GM12865 (cell line): ENCODE measurements at places on chromosomes 6 and 20.
A peak's percentile ranks its signal among the peaks of the same experiment; 100 is the strongest.

GRCh38 chr6:83600459-83600858, 88.1 kb downstream of the PRSS35 start:
- no peak for DNase-seq

- DNase-seq, result no peak
Observed at GRCh38 chr20:34367155-34367554, 4.1 kb downstream of the ITCH start.

DNA sequence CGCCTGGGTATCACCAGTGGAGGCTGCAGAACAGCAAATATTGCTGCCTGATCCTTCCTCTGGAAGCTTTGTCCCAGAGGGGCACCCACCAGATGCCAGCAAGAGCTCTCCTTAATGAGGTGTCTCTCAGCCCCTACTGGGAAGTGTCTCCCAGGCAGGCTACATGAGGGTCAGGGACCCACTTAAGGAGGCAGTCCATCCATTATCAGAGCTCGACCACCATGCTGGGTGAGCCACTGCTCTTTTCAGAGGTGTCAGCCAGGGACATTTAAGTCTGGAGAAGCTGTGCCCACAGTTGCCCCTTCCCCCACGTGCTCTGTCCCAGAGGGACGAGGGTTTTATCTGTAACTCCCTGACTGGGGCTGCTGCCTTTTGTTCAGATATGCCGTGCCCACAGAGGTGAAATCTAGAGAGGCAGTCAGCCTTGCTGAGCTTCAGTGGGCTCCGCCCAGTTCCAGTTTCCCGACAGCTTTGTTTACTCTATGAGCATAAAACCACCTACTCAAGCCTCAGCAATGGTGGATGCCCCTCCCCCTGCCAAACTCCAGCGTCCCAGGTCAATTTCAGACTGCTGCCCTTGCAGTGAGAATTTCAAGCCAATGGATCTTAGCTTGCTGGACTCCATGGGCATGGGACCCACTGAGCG, 25.9 kb upstream of the AIG1 start:
- peak; percentile 66 for DNase-seq

GRCh38 chr20:20992277-20992676, 113.9 kb downstream of the LINC00237 start:
- DNase-seq, result no peak

DNA sequence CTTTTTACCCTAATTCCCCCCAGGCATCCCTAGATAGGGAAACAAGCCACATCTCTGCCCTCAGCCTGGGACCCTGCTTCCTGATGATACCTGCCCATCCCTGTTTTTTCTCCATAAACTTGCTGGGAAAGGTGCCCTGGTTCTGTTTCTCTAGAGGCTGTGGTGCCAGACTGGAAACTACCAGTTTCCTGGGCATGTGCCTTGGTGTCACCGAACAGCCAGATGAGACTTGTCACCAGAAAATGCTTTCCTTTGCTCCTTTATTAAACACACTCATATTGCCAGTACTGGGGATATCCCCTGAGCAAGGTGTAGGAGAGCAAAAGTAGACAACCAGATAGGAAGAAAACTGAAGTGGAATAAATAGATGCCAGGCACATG, 16.8 kb downstream of the SRSF3 start:
- DNase-seq, result no peak

DNA sequence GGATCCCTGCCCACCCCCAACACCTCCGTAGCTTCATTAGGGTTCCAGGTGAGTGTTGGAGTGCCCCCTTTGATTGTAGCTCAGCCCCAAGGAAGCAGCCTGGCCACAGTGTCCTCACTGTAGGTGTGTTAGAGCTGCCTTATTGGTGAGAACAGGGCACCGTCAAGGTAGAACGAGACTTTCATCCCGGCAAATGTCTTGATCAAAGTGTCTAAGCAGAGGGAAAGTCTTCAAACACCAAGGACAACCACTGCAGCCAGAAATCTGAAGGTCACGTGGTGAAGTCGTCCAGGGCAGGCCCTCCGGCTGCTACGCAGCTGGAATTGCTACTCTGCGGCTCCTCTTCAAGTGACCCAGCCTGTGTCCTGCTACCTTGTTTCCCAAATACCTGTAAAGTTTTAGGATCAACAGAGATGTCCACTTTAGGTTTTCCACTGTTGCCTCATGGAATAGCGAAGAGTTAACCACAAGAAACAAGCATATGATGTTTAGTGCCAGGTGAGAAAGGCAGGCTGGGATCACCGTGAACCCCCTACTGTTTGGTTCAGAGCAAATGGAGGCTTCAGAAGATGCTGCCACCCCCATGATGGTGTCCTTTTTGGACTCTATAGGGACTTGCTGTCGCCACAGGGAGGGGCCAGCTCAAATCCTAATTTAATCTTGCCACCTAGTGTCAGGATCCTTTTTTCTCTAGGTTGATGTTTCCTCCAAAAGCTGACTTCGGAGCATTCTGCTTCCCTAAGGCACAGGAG, 1.7 kb upstream of the DLL1 start:
- no peak for DNase-seq

GRCh38 chr6:110428153-110428552, 12.8 kb upstream of the DDO start:
- no peak for DNase-seq

- no peak for DNase-seq
Observed at GRCh38 chr6:30520522-30520921, 31.2 kb downstream of the HLA-E start.

DNA sequence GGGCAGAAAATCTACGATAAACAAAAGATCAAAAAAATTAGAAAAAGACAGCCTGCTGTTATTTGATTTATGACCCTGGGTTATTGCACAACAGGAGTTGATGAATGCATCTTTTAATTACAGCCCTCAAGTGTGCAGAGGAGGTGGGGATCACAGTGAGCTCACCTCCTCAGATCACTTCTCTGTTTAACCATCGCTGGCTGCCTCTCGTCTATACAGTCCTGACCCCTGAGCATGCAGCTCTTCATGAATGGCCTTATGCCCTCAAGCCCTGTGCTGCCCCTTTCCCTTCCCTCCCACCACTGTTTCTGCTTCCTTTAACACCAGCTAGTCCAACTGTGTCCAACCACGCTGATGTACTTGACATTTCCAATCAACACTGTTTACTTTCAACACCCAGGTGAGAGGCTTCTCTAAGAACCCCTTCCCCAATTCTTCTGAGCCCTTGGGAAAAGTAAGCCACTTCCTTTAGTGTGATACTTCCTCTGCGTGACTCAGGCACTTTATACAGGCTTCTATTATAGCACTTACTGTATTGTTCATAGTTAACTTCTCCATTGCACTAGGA, 60.6 kb upstream of the RIPOR2 start:
- no peak for DNase-seq

- no peak for DNase-seq
Observed at GRCh38 chr6:4804095-4804494, 27.9 kb downstream of the CDYL start.

DNA sequence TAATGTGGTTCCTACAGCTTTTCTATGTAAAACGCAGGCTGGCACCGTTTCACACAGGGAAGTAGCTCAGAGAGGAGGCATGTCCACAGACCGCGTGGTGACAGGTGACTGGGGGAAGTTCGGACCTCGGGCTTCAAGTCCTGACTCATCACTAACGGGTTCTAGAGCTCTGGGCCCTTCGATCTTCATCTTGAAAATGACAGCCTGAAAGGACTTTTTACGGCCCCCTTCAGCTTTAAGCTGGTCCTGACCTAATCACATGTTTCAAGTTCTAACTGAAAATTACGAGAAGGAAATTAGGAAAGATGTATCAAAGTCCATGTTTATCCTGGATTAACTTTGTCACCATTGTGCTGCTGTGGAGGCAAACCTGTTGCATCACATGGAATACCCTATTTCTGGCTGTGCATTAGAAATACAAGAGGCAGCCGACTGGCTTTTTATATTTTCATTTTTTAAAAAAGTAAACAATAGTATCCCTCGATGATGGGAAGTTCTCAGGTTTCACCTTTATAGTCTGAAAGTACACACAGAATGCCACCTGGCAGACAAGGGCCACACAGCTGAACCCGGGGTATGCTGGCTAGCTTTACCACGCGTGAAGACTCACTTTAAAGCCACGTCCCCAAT, 2.0 kb downstream of the MAN1A1 start:
- DNase-seq, result peak; percentile 78

DNA sequence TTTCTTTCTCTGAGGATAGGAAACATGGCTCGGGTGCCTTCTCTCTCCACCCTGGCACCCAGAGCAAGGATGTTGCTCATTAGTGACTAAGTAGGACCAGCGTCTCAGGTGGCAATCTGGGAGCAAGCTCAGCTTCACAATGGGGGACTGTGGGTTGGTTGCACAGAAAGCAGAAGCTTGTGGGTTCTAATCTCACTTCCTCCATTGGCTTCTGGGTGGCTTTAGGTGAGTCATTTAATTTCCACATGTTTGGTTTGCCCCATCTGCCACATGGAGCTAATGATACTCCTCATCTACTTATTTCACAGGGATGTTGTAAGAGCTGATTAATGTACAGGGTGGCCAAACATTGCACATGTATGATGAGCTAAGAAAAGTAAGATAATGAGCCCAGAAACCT, 54.8 kb upstream of the AKIRIN2 start:
- DNase-seq, result peak; percentile 96

DNA sequence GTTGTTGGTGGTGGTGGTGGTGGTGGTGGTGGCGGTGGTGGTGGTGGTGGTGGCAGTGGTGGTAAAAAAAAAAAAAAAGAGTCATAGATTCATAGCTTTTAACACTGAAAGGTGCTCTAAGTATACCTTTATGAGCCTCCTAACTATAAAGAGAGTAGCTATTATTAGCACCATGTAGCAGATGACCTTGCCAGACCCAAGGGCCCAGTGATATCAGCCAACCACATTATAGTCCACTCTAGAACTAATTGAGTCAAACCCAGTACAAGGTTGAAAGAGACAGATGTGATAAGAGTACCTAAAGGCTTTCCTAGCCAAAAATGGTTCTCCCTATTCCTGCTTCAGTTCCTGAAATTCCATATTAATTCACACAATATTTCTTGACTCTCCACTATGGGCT, 245.3 kb downstream of the HACE1 start:
- DNase-seq, result no peak

DNA sequence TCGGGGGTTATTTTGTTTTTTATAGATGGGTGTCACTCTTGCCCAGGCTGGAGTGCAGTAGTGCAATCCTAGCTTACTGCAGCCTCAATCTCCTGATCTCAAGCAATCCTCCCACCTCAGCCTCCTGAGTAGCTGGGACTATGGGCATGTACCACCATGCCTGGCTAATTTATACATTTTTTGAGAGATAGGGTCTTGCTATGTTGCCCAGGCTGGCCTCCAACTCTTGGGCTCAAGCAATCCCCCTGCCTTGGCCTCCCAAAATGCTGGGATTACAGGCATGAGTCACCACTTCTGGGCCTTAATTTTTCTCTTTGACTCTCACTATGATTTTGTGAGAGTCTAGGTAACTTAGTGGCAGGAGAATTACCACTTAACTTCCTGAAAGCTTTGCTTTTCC, 23.3 kb downstream of the AKAP12 start:
- no peak for DNase-seq

DNA sequence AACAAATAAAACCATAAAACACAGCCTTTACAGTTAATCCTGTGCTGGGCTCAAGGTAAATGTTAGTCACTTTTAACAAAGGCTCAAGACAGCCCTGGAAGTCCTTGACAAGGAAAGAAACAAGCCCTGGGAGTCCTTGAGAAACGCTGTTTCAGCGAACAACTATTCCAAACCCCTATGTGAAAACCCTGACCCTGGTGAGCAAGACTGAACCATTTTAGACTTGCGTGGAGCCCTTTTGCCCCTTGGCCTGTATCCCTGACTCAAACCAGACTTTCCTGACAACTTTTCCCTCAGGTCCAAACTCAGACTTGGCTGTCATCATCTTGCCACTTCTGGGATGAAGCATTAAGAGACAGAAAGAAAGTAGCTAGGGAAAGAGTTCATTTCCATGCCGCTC, 180.4 kb downstream of the AIG1 start:
- no peak for DNase-seq

DNA sequence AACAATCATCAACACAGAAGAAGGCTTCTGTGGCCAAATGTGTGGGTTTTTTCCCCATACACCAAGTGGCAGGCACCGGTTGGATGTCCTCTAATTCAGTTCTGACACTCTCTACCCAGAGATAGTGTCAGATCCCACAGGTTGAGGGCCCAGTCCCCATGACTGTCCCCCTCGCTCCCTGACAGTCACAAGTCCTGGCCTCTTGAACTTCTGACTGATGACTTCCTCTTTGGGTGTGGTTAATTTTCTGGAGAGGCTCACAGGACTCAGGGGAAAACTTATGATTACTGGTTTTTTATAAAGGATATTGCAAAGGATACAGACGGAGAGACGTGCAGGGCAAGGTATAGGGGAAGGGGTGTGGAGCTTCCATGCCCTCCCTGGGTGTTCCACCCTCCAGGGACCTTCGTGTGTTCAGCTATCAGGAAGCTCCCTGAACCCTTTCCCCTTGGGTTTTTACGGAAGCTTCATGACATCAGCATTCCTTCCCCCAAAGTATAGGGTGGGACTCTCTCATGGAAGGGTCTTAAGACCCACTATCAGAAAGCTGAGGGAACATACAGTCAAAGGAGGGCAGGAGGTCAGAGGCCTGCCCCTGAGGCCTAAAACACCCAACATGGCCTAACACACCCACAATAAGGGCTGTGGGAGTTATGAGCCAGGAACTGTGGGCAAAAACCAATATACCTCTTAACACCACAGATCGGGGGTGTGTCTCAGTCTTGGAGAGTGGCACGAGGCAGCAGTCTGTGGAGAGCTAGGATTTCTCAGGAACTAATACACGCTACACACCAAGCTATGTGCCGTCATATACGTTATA, 33.3 kb downstream of the FARS2 start:
- peak; percentile 39 for DNase-seq

DNA sequence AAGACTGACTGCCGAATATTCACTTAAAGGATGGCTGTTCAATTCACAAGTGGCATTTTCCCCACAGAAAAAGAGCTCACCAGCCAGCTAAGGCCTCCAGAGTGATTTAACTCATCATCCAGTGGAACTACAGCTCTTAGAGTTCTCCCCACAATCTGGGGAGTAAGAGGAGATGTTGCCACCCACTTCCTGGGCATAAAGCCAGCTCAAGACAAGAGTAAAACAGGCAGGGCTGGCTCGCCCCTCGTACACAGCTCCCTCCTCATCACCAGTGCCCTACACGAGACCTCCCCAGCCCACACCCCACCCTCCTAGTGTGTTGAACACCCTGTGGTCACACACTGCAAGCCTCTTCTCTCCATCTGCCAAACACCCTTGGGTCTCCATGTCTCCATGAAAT, 47.2 kb upstream of the IPCEF1 start:
- no peak for DNase-seq

DNA sequence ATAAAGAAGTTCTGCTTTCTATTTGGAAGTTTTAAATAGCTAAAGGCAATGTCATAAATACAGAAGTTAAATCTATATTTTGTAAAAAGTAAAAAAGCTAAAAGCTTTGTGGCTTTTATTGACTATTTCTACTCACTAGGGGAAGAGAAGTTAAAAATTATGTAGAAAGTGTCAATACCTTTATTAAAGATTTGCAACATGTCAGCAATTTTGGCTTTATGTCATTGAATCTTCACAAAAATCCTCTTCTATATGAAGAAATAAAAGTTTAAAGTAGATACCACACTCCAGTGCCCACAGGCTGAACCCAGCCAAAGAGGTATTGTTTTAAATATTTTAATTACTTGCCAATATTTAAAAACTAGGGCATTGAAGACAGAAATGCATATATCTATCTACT, 160.6 kb upstream of the HSF2 start:
- DNase-seq, result no peak
